Bronchial epithelial cell (primary cell): ENCODE measurements at places on chromosomes 4 and X. TPM values are rescaled to one million over a fixed set of nuclear protein-coding genes. Genes with fewer than 3 reads are reported as not detected.

Gene FAM47A
- not detected in 2 replicates for total RNA-seq

- no peak for DNase-seq
These were observed 149.5 kb downstream of the CCNG2 start for GRCh38 chr4:77306496-77306895.

DNA sequence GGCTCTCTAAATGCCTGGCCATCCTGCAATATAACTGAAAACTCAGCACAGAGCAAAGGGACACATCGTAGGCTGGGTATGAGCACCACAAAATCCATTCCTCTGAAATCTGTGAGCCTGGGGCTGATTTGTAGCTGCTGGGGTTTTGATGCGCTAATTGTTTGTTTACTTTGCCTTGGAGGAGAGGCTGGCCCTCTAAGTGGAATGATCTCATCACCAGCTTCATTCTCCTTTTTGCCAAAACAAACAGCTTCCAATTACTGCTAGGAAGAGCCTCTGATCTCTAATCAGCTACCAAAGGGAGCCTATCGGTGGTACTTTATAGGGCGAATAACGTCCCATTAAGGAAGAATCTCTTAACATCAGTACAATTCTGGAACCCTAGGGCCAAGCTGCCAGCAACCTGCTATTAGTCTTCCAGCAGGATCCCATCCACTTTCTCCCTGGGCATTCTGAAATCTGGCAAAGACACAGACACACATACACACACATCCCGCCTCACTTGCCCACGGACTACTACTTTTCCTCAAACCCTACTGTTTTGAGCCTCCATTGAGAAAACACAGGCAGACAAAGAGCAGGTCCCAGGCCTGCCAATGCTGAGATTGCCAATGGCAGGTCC, 5.8 kb downstream of the ANOS1 start:
- peak; percentile 73 for DNase-seq

GRCh38 chr4:138487230-138487629, 245.1 kb upstream of the SLC7A11 start:
- DNase-seq: no peak

DNA sequence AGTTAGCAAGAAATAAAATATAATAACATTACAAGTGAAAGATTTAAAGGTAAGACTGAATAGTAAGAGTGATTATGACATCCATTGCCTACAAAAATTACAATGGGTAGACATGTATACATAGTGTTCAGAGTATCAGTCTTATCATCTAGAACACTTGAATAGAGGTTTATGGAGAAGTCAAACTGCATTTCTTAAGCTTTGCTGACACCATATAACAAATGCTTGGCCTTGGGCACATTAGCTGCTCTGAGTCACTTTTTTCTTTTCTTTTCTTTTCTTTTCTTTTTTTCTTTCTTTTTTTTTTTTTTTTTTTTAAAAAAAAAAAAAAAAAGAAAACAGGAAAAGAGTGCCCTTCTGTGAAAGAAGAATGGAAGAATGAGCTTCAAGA, 220.0 kb downstream of the SPCS3 start:
- DNase-seq: peak; percentile 20

DNA sequence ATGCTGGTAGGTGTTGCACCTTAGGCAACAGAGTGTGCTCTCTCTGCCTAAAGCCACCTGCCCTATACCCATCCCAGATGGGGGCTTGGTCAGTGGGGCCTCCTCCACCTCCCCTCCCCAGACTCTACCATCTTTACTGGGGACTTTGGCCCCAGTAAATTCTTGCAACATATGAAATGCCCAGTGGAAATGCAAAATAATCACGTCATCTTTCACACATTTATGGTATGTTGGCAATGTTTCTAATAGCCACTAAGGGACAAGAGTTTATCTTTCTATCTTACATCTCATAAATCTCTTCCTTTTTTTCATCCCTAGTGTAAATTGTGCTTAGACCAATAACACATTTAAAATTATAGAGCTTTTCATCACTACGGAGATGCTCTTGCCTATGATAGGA, 103.0 kb upstream of the MAML3 start:
- DNase-seq: no peak

DNA sequence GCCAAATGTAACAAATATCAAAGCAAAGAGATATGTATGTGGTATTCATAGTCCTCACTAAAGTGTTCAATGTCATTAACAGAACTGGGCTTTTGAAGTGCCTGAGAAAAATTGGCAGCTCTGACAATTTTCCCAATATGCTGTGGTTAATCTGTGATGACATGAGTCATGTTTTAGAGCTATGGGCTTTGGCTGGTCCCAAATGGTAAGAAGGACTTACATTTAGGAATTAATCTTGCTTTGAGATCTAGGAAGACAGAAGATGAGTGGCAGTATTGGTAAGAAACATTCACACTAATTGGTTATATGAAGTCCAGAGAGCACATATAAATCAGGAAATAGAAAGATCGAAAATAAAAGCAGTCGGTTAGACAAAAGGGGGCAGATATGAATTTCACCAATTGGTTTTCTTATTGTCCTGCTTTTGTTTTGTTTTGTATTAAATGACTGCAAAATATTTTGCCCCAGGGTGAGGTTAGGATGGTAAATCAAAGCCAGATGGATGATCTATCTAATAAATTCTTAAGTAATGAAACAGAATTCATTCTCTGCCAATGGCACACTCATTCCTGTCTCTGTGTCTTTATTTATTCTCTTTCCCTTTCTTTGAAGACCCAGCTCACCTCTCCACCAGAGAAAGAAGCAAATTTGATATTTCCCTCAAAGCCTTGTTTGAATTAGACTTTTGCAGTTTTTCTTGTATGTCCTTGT, 993.1 kb downstream of the RPA4 start:
- no peak for DNase-seq

Gene LRAT
- 12.4 and 21.5 TPM in 2 replicates for total RNA-seq

- DNase-seq: no peak
These were observed 93.5 kb upstream of the TRIM2 start for GRCh38 chr4:153110739-153111138.

GRCh38 chr4:36133086-36133485, 111.2 kb downstream of the ARAP2 start:
- DNase-seq: no peak
